ENCODE measurements at places on chromosomes 11 and 22.

DNA sequence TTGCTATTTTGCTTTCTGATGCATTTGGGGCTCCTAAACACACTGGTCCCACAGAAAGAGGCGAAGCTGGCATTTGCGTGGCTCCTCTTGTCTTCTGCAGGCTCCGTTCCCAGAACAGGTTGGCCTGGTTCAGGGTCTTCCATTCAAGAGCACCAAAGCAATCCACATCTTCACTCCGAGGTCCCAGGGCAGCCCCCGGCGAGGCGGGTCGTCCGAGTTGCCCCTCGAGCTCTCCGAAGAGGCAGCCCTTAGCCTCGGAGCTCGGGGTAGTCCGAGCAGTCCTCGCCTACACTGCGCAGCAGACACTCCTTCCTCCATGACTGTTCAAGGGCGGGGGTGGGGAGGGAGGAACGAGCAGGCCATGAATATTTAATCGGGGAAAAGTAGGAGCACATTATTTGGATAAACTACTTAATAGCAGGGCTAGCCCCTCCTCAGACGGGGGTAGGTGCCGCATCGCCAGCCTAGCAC lies 321.3 kb downstream of the BLID start:
- DNase-seq: no peak

DNA sequence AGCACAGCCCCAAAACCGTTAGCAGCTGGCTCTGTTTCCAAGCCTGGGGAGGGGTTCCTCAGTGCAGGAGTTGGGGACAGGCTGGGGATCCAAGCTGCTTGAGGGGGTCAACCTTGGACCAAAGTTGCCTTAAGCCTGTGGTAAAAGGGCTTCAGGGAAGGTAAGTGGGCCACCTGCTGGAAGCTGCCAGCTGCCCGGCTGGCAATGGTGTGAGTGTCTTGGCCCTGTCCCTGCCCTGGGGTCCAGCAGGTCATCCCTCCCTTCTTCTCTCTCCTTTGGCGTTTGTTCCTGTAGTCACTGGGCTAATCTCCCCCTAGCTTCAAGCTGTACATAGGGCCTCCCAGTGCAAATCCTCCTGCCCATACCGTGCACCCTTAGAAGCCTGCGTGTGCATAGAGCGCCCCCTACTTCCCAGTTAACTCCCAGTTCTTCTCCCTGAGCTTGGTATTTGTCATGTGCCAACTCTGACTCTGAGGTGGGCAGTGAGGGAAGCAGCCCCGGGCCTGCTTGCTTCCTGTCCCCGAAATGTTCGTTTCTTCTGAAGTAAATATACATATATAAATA lies 4.4 kb downstream of the TMEM258 start:
- peak; percentile 79 for DNase-seq

DNA sequence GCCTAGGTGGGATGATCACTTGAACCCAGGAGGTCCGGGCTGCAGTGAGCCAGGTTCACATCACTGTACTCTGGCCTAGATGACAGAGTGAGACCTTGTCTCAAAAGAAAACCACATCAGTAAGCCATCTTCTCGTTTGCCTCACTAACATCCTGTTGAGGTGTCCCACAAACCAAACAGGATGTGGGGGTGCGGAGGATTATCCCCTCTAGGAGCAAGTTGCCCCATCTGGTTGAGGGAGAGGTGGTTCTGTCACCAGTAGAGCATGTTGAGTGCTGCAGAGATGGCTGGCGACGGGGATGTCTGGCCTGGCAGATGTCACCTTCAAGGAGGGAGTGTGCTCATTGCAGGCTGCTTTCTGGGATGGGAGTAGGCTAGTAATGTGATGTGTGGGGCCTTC lies 72.4 kb downstream of the ZNRF3 start:
- peak; percentile 62 for DNase-seq

GRCh38 chr11:7655253-7656217 lies 17.8 kb downstream of the CYB5R2 start:
- no peak for DNase-seq

DNA sequence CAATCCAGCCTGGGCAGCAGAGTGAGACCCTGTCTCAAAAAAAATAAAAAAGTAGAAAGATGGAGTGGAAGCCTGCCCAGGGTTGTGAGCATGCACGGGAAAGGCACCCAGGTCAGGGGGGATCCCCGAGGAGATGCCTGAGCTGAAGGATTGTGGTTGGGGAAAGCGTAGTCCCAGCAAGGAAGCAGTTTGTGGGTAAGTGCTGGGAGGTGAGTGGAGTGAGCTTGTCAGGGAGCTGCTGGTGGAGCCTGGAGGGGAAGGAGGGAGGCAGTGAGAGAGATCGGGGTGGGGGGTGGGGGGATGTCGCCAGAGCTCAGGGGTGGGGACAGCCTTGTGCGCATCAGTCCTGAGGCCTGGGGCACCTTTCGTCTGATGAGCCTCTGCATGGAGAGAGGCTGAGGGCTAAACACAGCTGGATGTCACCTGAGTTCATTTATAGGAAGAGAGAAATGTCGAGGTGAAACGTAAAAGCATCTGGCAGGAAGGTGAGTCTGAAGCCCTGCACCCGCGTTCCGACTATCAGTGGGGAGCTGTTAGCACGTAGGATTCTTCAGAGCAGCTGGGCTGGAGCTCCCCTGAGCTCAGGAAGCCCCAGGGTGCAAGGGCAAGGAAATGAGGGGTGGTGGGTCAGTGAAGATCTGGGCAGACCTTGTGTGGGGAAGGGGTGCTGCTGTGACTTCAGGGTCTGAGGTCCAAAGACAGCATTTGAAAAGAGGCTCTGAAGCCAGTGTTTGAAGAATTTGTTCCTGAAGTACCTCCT lies 10.2 kb downstream of the TMEM121B start:
- DNase-seq: no peak

GRCh38 chr11:908273-908672 lies 2.3 kb downstream of the CHID1 start:
- peak; percentile 8 for DNase-seq

DNA sequence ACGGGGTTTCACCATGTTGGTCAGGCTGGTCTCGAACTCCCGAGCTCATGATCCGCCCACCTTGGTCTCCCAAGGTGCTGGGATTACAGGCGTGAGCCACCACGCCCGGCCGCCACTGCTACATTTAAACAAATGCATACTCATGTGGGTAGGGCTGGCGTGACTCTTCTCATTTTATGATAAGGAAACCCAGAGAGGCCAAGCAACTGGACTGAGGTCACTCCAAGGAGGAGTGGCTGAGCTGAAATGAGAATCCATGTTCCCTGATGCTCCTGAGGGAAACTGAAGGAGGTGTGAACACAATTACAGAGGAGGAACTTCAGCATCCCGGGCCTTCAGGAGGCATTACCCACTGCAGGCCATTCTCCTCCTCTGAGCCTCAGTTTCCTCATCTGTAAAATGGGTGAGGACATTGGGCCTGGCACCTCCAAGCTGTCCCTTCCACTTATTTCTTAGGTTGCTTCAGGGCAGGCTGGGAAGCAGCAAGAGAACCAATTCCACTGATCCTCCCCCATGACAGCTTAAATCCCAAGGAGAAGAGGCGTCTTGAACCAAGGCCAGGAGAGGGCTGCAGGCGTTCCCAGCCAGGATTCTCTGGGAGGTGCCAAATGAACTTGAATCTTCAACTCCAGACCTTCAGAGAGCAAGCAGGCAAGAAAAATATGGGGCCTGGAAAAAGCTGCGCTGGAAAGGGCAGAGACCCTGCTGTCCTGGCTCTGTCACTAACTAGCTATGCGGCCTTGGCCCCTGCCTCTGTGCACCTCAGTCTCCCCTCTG lies 2.9 kb downstream of the TST start:
- DNase-seq: no peak

DNA sequence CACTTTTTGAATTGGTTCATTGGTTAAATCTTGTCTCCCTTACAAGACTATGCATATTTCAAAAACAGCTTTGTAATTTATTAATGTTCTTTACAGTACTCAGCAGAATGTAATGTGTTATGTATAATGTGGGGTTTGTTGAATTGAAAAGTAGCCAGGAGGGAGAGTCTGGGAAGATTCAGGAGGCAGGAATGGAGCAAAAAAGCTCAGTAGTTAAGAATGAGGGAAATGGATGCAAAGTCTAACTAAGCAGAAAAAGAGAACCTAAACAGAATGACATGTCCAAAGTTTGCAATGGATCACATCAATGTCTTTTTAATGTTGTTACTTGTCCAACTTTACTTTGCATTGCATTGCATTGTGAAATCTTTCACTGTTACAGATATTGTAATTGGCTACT lies 86.5 kb upstream of the CARD18 start:
- DNase-seq: no peak

GRCh38 chr11:15852179-15852578 lies 504.2 kb downstream of the SOX6 start:
- DNase-seq: peak; percentile 28

- DNase-seq: no peak
Measured at GRCh38 chr11:60919320-60919719, 4.9 kb upstream of the TMEM132A start.

- DNase-seq: no peak
Measured at GRCh38 chr22:43114958-43115357, 4.4 kb downstream of the BIK start.
